ENCODE measurements at places on chromosomes 12 and 14. TPM values are rescaled to one million over a fixed set of nuclear protein-coding genes. Genes with fewer than 3 reads are reported as not detected.

- H3K27me3 ChIP-seq: peaks cover 4% of the 10 kb centered on the region
- DNase-seq: no peak
- no peaks in the 10 kb centered on the region for H3K36me3 ChIP-seq
Measured at GRCh38 chr14:104970231-104971068, 7.7 kb downstream of the AHNAK2 start.

GRCh38 chr12:50222275-50222783 lies 55.2 kb upstream of the CERS5 start:
- DNase-seq: peak; percentile 8
- H3K36me3 ChIP-seq: no peaks in the 10 kb centered on the region
- peak overlapping the region; percentile 60 for H3K27ac ChIP-seq
- no peaks in the 10 kb centered on the region for H3K27me3 ChIP-seq
- H3K4me1 ChIP-seq: peaks cover 24% of the 10 kb centered on the region
- peak overlapping the region; percentile 82 for H3K4me3 ChIP-seq

- no peak overlapping the region for H3K27ac ChIP-seq
- no peaks in the 10 kb centered on the region for H3K27me3 ChIP-seq
- H3K36me3 ChIP-seq: no peaks in the 10 kb centered on the region
- H3K4me1 ChIP-seq: peaks cover 22% of the 10 kb centered on the region
Measured at GRCh38 chr12:12803186-12803585, 10.0 kb upstream of the DDX47 start.

Gene CMA1
- total RNA-seq: not detected

Gene ERP27
- total RNA-seq: 2.0 TPM

GRCh38 chr12:79016181-79016580 lies 151.6 kb downstream of the SYT1 start:
- DNase-seq: no peak
- no peak overlapping the region for H3K27ac ChIP-seq
- no peak overlapping the region for H3K4me3 ChIP-seq
- no peaks in the 10 kb centered on the region for H3K4me1 ChIP-seq
- no peaks in the 10 kb centered on the region for H3K36me3 ChIP-seq
